ENCODE measurements at places on chromosomes 5 and 9.

DNA sequence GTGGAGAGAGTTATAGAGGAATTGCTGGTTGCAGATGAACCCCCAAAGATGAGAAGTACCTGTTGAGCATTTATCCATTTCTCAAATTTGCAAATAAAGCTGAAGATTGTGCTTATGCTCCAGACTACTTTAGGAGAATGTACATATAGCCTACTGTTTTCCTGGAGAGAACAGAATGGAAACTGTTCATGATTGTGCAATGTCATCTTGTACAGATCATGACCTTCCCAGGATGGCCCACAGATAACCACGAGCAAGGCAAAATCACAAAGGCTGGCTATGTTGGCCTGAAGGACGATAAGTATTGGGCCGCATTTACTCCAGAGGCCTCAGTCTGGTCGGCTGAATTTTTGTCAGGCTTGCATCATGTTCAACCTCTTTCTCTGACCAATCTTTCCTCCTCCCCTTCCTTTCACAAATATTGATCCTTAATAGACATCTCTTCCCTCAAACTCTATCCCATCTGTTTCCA lies 28.5 kb upstream of the RICTOR start:
- no peak for DNase-seq

DNA sequence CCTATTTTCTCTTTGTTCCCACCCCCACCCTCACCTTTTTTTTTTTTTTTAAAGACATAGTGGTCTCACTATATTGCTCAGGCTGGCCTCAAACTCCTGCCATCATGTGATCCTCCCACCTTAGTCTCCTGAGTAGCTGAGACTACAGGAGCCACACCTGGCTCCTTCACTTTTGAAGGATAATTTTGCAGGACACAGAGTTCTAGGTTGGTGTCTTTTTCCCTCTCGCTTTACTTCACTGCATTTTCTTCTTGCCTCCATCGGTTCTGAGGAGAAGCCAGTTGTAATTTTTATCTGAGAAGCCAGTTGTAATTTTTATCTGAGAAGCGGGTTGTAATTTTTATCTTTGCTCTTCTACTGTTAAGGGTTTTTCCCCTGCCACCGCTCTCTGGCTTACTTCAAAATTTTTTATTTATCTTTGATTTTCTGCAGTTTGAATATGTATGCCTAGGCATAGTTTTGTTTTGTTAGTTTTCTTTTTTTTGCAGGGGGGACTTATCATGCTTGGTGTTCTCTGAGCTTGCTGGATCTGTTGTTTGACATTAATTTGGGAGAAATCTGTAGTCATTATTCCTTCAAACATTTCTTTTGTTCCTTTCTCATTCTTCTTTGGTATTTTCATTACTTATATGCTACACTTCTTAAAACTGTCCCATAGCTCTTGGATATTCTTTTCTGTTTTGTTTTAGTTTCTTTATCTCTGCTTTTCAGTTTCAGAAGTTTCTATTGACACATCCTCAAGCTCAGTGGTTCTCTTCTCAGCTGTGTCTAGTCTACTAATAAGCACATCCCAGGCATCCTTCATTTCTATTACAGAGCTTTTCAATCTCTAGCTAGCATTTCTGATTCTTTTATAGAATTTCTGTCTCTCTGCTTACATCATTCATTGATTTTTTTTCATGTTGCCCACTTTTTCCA lies 148.2 kb upstream of the CHD1 start:
- DNase-seq = no peak

- DNase-seq = no peak
Observed at GRCh38 chr5:144395704-144396103, 225.0 kb downstream of the KCTD16 start.

DNA sequence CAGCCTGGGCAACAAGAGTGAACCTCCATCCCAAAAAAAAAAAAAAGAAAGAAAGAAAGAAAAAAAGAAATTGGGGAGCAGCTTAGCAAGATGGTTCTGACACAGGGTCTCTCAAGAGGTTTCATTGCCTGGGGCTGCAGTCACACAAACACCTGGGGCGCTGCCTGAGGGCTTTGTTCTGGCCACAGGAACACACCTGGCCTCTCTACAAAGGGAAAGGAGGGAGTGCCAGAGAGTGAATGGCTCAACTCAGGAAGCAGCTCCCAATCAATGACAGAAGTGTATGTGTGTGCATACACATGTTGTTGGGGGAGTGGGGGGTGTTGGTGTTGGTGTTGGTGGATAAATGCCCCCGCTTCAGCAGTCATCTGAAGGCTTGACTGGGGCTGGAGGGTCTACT lies 32.4 kb upstream of the CTNNA1 start:
- DNase-seq = no peak

GRCh38 chr9:112224401-112225289 lies 49.5 kb upstream of the SUSD1 start:
- DNase-seq = no peak

GRCh38 chr5:65034029-65034812 lies 265.5 kb downstream of the CWC27 start:
- peak; percentile 24 for DNase-seq

- peak; percentile 85 for DNase-seq
Observed at GRCh38 chr9:109779711-109780452, at the start of gene PALM2AKAP2. PALM2AKAP2 (plus strand) TSS chr9:109780198; CDS start chr9:109780489, 291 bp downstream.

- DNase-seq = no peak
Observed at GRCh38 chr9:123370108-123370507, 14.1 kb downstream of the CRB2 start.

- peak; percentile 22 for DNase-seq
Observed at GRCh38 chr5:14908172-14908571, 36.6 kb upstream of the ANKH start.

- no peak for DNase-seq
Observed at GRCh38 chr9:107918749-107919148, 429.2 kb upstream of the KLF4 start.

DNA sequence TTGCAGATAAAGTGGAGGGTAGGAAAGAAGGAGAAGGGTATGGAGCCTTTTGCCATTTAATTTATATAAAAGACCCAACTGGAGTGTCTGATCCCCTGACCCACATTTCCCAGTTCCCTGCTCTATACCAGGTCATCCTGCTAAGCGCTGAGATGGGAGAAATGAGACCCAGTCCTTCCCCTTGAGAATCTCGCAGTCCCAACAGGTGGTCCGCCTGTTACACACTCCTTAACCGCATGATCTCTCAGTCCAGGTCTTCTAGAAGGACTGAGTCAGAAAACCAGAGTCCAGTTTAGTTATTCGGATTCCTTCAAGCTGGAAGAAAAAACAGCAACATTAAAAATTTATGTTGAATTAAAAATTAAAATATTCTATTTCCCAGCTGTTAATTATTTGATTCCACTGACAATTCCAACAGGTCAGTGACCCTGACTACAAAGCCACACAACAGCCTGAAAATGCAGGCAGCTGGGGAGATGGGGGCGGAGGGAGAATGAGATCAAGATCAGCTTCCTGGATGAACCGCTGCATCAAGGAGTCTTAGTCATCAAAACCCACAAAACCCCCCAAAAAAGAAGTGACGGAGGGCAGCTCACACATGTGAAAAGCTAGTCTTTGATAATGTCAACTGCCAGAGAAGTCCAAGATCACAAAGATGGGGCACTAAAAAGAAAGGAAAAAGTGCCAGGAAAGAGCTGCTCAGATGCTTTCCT lies 44.0 kb downstream of the GGTA1 start:
- DNase-seq = no peak

DNA sequence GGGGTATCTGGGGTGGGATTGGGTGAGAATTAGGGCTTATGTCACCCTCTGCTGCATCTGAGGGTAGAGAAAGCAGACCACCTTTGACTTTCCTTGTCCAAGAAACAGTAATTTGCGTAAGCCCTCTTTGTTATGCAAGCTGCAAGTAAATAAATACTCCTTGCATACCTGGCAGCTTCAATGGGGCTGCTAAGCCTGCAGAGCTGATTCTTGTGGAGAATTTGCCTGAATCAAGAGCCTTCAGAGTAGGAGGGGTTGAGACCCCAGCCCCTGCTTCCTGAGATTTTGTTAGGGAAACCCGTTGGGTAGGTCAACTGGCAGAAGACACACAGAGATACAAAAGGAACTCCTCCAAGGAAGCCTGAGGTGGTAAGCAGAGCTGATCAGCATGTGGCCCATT lies 515.1 kb downstream of the DMAC1 start:
- DNase-seq = no peak

- no peak for DNase-seq
Observed at GRCh38 chr9:98584059-98584458, 124.7 kb downstream of the GABBR2 start.

DNA sequence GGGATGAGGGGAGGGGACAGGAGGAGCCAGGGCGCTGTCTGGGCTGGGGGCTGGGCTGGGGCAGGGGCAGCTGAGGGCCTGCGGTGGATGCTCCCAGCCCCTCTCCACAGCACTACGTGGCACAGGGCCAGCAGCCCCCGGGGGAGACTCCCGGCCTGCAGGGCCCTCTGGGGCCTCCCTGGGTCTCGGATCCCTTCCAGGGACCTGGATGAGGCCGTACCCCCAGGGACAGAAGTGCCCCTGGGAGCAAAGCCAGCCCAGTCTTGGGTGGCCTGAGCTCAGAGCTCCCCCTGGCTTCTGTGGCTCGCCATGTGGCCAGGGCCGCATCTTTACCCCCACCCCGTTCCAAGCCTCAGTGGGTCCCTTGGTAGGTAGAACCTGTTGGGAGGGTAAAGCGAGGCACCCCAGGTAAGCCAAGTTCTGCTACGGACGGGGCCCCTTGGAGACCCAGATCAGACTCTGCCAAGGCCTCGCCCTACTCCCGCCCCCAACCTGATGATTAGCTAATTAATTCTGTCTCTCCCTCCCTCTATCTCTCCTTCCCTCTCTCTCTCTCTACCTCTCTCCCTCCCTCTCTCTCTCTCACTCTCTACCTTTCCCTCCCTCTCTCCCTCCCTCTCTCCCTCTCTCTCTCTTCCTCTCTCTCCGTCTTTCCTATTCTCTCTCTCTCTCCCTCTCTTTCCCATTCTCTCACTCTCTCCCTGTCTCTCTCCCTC lies 24.3 kb downstream of the KCNT1 start:
- DNase-seq = no peak

DNA sequence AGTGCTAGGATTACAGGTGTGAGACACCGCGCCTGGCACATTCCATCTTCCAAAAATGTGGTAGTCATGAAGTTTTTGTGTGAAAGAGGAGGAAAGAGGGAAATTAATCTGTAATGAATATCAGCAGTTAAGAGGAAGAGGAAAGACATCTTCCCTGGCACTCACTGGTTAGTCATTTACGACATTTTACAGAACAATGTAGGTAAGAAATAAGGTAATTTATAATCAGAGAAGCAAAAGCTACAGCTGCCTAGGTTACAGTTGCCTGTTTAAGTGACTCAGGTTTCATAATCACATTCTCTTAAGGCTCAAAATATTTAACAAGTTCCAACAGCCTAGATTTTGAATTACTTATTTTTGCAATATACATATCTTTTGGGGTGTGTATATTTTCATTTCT lies 26.9 kb downstream of the CNOT6 start:
- DNase-seq = no peak

DNA sequence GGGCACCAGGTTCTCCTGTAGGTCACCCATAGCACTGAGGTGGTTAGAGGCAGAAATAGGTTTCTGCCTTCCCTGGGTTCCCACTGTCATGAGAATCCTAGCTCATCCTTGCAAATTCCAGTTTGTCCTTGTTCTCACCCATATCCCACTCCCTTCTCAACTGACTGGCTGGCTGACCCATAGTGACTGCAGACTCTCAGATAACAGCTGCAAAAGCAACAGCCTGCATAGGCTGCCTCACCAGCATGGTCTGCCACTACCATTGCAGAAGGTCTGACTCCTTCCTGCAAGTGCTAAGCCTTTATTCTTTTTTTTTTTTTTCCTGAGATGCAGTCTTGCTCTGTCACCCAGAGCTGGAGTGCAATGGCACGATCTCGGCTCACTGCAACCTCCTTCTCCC lies 194.0 kb downstream of the SEMA6A start:
- DNase-seq = no peak

DNA sequence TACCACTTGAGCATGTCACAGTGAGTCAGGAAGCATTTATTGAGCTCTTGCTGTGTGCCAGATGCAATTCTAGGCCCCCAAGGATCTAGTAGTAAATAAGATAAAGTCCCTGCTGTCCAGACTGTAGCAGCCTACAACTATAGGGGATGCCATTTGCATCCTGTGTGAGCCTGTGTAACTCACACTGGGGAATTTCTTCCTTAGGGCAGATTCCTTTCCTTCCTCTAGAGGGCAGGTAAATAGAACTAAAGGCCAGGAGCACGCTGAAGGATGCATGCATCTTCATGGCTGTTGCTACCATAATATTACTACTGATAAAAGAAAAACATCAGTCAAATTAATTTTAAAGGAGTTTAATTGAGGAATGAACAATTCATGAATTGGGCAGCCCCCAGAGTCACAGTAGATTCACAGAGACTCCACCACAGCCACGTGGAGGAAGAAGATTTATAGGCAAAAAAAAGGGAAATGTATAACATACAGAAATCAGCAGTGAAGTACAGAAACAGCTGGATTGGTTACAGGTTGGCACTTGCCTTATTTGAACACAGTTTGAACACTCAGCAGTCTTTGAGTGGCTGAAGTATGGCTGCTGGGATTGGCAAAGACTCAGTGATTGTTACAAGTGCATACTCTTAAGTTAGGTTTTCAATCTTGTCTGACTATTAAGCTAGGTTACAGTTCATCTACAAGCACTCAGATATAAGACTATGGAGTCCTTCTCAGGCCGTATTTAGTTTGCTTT lies 98.9 kb downstream of the ACTL7B start:
- DNase-seq = no peak
